ENCODE measurements at places on chromosomes 2 and 18. TPM values are rescaled to one million over a fixed set of nuclear protein-coding genes. Genes with fewer than 3 reads are reported as not detected.

DNA sequence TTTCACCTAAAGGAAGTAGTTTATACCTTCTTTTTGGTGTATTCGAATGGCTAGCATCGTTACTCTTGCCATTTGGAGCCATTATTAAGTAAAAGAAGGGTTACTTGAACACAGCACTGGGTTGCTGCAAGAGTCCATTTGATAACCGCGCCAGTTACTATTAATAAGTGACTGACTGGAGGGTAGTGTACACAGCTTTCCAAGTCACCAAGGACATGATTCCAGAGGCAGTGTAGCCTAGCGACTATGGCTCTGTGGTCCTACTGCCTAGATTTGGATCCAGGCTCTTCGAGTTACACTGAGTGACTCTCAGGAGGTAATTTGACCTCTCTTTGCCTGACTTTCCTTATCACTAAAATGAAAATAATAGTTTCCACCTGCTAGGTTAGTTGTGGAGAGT lies 206.8 kb downstream of the MEIS1 start:
- no peak for DNase-seq
- no peaks in the 10 kb centered on the region for H3K36me3 ChIP-seq
- H3K4me1 ChIP-seq = no peaks in the 10 kb centered on the region

DNA sequence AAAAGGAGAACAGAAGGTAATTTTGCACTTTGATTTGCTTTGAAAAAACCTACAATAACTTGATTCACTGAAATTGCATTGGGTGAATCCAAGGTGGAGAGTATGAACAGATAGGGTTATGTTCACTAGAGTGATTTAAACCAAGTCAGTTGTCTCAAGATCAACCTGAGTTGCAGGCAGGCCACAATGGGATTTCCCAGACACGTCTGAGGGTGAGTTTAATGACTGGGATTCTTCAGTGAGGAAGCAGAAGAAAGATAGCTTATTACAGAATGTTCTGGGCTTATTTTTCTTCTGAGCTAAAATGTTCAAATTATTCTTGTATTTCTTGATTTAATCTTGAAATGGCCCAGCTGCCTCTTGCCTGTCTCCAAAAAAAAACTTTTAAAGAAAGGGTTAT lies 20.1 kb downstream of the COL4A4 start:
- no peaks in the 10 kb centered on the region for H3K27me3 ChIP-seq
- H3K4me1 ChIP-seq = no peaks in the 10 kb centered on the region
- H3K27ac ChIP-seq = no peak overlapping the region
- no peak for DNase-seq
- no peak overlapping the region for H3K4me3 ChIP-seq
- H3K36me3 ChIP-seq = no peaks in the 10 kb centered on the region

FRZB gene
- 52.1 TPM for total RNA-seq

DNA sequence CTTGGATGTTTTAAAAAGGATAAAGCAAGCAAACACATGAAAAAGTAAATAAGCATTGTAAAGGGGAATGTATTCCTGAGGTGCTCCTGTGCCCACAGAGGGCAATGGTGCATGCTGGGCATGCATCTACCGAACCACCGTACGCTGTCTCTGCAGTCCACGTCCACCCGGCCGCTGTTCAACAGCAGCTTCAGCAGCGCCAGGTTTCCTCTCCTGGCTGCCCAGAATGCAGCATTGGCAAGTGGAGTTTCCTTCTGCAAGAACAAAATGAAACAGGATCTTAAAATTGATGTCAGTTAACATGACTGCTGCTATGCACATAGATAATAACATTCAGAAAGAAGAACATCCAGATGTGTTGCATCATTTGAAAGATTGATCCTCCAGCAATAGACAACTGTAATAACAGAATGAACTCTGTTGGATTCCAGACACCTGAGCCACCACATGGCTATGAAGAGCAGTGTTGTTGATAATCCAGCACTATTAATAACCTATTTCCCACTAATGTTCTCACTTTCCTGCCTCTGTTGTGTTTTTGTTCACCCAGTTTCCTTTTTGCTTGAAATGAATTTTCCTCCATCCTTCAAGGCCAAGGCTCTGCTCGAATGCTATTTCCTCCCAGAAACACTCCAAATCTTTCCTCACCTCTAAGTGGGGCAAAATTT lies 13.6 kb downstream of the ANKRD29 start:
- H3K4me3 ChIP-seq = no peak overlapping the region
- H3K4me1 ChIP-seq = no peaks in the 10 kb centered on the region
- no peaks in the 10 kb centered on the region for H3K36me3 ChIP-seq
- no peak for DNase-seq
- H3K27me3 ChIP-seq = no peaks in the 10 kb centered on the region

GRCh38 chr2:216469661-216470060 lies 29.0 kb upstream of the RPL37A start:
- no peaks in the 10 kb centered on the region for H3K27me3 ChIP-seq
- DNase-seq = no peak
- H3K27ac ChIP-seq = no peak overlapping the region
- peaks cover 58% of the 10 kb centered on the region for H3K36me3 ChIP-seq

- H3K36me3 ChIP-seq = no peaks in the 10 kb centered on the region
- DNase-seq = no peak
- no peak overlapping the region for H3K4me3 ChIP-seq
These were observed 73.8 kb upstream of the MGAT4A start for GRCh38 chr2:98804736-98805135.

IL1RL2 gene
- total RNA-seq = 0.19 TPM

GRCh38 chr2:47201224-47201623 lies 46.1 kb upstream of the STPG4 start:
- DNase-seq = no peak
- H3K4me1 ChIP-seq = peaks cover 9% of the 10 kb centered on the region
- no peaks in the 10 kb centered on the region for H3K36me3 ChIP-seq
- no peaks in the 10 kb centered on the region for H3K27me3 ChIP-seq

DNA sequence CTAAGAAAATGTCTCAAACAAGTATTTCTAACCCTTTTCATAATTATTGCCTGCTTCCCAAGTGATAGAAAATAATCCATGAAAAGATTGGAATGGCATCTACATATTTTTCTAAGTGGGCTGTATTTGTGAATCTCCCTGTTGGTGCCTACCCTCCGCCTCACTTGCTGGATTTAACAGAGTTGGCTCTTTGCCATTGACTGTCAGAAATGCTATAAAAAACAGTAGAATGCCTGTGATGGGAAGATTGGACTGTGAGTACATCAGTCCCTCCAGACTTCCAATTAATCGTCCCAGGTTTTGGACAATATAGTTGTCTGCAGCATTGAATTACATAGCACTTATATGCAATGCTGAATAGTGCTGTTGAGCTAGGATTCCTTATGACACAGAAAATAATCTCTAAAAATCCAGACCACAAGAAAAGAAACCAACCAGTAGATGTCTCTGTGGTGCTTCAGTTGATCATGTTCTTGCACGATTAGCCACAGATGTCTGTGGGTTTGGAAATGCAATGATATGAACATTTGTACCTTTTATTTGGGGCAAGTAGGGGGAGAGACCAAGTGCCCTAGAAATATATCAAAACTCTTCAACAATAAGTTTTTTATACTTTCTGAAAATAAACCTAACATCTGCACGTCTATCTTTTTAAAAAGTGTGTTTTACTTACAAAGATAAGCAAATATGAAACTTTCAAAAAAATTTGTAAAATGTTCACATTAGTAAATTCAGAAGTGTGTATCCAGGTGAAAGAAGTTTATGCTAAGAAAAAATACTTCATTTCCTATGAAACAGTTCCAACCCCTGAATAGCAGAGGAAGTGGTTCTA lies 88.5 kb downstream of the DYNAP start:
- H3K4me3 ChIP-seq = no peak overlapping the region
- H3K27ac ChIP-seq = no peak overlapping the region
- H3K27me3 ChIP-seq = no peaks in the 10 kb centered on the region
- DNase-seq = no peak
- H3K4me1 ChIP-seq = no peaks in the 10 kb centered on the region
